Head of caudate nucleus (tissue), 42 donors: ENCODE measurements at places on chromosomes 4 and X.

- no peak for DNase-seq
Observed at GRCh38 chr4:166259081-166259480, 386.0 kb downstream of the TLL1 start.

DNA sequence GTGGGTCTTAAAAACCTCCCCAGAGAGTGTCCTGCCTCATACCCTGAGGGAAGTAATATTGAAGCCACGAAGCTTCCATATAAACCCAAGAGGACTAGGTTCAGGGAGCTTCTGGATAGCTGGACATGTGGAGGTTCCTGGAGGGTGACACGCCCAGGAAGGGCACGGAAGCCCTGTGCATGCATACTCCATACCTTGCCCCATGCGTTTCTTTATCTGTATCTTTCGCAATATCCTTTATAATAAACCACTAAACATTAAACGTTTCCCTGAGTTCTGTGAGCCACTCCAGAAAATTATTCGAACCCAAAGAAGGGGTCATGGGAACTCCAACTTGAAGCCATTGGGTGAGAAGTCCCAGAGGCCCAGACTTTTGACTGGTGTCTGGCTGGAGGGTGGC, 45.7 kb upstream of the HPF1 start:
- DNase-seq, result no peak

- DNase-seq, result no peak
Observed at GRCh38 chr4:111434586-111434985, 710.7 kb upstream of the FAM241A start.

GRCh38 chrX:11412715-11413623, 119.8 kb downstream of the AMELX start:
- DNase-seq, result no peak

- no peak for DNase-seq
Observed at GRCh38 chr4:8817813-8818062, 53.9 kb downstream of the HMX1 start.

- DNase-seq, result no peak
Observed at GRCh38 chr4:26503844-26504243, 13.6 kb upstream of the CCKAR start.

- no peak for DNase-seq
Observed at GRCh38 chrX:48649102-48649501, 34.5 kb upstream of the WAS start.

GRCh38 chr4:168514249-168514852, 17.5 kb downstream of the PALLD start:
- no peak for DNase-seq

GRCh38 chr4:70619778-70620177, 8.8 kb upstream of the ENAM start:
- DNase-seq, result no peak

DNA sequence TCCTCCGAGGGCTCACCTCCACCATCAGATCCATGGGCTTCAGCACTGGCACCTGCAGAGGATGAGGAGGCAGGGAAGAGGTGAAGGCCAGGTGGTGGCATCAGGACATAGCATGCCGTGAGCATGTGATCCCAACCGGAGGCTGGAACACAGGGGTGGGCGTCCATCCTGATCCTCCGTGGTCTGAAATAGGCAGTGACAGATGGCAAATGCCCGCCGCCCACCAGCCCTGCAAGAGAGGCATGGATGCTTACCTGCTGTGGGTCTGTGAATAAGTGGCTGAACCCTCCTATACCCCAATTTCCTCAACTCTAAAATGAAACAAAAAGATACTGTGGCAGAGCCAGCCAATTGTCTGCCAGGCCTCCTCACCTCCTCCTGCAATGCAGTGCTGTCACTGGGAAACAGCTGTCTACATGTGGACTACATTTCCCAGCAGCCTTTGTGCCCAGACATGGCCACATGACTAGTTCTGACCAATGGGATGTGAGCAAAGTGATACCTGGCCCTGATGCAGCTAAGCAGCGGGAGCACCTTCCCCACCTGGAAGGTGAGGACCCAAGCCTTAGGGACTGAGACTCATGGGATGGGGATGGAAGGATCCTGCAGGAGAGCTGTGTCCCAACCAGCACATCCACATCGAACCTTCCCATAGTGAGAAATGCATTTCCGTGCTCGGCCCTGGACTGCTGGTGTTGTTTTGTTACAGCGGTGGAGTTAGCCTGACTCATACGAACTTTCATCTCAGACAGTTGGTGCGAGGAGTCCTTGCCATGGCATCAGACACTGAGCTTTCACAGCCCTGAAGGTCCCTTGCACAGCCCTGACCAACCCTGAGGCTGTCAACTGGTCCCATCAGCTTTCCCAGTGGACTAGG, 99.5 kb downstream of the PPP2R2C start:
- DNase-seq, result no peak

- no peak for DNase-seq
Observed at GRCh38 chrX:374596-374995, 12.1 kb downstream of the PPP2R3B start.

DNA sequence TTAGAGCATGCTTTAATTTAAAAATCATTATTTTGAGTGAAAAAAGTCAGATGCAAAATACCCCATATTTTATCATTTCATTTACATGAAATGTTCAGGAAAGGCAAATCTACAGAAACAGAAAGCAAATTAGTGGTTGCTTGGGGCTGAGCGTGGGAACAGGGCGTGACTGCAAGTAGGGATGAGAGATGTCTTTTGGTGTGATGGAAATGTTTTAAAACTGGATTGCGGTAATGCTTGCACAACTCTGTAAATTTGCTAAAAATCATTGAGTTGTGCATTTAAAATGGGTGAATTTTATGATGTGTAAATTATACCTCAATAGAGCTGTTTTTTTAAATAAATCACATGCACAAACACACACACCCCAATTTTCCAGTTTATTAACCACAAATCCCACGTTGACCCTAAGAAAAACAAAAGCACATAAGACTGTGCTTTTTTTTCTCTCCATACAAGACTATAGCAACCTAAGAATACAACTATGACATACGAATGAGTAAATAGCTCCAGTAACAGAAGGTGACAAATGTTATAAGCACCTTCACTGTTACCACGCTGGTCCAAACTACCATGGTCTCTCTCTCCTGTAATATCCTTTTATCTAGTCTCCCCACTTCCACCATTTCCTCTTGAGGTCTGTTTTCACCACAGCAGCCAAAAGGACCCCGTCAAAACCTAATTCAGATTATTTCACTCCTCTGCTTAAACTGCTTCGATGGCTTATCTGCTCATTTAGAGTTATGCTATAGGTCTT, 37.2 kb downstream of the FRMD7 start:
- DNase-seq, result peak; percentile 35

DNA sequence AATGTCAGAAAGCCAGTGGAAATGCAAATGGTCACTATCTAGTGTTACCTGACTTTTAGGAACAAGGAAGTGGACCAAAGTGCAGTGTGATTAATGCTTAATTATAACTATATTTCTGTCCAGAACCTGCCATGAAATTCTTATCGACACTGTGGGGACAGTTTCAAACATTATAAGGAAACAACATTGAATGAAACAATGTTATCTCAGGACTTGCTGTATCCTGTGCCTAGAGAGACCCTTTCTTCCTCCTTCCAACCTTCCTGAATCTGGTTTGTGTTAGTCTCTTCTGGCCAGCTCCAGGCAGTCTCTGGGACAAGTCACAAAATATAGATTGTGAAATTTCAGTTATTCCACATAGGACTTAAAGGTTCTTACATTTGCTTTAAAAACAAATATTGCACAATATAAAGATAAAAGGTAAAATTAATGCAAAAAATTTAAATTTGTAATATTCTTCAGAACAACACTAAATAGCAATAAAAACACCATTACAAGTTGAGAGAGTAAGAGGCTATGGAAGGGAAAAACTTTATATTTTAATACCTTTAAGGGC, 203.4 kb downstream of the ZNF674 start:
- DNase-seq, result no peak

DNA sequence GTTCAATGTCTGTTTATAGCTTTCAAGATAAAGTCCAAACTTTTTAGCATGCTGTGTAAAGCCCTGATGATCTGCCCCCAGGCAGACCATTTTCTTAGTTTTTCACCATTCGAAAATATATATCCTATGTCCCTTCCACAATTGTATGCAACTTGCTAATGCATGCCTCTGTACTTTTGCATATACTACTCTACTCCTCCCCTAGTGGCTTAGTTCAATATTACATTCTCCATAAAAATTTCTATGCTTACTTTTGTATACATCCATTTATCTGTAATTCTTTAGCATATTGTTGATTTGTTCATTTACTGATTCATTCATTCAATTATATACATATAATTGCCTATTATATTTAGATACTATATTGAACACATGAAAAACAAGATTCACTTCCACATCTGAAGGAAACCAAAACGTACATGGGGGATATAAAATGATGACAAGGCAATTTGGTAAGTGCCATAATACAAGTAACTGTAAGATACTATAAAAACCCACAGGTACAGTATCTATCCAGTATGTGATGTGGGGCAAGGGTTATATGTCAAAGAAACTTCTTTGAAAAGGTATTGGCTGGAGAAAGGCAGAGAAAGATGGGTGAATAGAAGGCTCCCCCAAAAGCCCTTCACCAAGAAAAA, 902.5 kb downstream of the FAM133A start:
- no peak for DNase-seq

- DNase-seq, result no peak
Observed at GRCh38 chrX:106201502-106202178, 33.5 kb downstream of the PWWP3B start.
